ENCODE measurements at places on chromosomes 7 and 10.

DNA sequence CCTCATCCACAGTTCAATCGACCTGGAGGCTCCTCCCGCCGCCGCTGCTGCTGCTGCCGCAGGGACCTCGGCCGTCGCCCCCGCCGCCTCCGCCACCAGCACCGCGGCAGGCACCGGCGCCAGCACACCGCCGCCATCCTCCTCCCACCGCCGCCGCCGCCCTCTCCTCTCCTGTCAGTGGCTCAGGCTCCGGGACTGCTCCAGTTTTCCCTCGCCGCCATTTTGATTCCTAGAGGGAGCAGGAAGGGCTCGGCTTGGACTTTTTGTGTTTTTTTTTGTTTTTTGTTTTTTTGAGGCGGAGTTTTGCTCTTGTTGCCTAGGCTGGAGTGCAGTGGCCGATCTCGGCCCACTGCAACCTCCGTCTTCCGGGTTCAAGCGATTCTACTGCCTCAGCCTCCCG lies 3.0 kb upstream of the MCM10 start:
- no peak for DNase-seq

- DNase-seq = no peak
Observed at GRCh38 chr10:114026189-114027040, 17.3 kb upstream of the ADRB1 start.

DNA sequence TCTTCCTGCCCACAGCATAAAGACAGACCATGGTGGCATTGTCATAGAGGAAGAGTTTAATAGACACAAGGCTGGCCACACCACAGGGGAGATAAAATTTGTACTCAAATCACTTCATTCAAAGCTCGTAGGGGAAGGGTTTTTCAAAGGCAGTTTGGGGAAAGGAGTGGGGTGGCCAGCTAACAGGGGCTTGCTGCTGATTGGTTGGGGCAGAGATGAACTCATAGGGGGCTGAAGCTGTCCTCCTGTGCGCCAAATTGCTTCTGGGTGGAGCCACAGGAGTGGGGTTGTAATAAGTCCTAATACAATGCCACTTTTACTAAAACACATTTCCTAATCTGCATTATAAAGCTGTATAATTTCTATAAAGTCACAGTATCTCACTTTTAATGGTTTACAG lies 22.5 kb downstream of the PDZD8 start:
- no peak for DNase-seq

GRCh38 chr7:24668927-24669635 lies 88.2 kb downstream of the GSDME start:
- no peak for DNase-seq

Measured in hematopoietic multipotent progenitor cell treated with erythropoietin and hydrocortisone succinate and interleukin-3 and kit ligand, for 15 days (in vitro differentiated cells).